ENCODE measurements at places on chromosomes 6 and 20.

DNA sequence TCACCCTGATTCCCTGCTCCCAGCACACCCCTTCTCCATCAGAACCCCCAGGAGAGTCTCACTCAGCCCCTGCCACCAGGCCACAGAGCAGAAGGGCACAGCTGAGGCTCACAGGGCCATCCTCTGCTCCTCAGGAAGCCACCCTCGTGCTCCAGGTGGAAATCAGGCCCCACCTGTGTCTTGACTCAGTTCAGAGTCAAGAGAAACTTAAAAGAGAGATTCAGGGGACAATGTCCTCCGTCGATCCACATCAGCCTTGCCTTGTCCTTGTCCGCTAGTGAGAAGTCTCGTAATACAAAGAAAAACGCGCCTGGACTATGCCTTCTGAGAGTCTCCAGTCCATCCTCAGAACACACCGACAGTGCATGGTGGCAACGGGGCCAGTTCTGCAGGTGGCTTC, 114.6 kb downstream of the SYNDIG1 start:
- DNase-seq: no peak

DNA sequence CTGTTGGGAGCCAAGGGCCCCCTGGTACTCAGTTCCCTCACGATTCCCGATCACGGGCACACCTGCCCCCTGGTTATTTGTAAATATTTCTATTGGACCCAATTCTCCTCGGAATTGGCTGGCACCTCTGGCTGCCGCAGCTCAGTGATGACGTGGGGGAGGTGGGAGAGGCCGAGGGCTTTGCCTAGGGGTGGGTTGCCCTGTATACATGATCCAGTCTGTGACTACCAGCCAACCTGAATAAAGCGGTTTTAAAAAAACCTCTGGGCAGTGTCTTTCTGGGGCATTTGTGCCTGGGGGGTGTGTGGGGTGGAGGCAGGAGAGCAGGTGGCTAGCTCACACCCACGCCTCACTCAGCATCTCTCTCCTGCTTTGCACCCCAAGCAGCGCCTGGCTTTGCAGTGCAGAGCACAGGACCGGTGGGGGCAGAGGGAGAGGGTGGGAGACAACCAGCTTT, 42.2 kb downstream of the VSTM2L start:
- no peak for DNase-seq

DNA sequence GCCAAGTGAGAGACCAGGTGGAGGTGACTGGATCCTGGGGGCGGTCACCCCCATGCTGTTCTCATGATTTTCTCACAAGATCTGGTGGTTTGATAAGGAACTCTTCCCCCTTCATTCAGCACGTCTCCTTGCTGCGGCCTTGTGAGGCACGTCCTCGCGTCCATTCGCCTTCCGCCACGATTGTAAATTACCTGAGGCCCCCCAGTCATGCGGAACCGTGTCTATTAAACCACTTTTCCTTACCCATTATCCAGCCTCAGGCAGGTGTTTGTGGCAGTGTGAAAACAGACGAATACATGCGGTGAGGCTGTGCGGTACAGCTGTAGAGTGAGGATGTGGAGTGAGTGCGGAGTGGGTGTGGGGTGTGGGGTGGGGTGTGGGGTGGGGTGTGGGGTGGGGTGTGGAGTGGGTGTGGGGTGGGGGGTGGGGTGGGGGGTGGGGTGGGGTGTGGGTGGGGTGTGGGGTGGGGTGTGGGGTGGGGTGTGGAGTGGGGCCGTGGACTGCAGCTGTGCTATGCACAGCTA, 12.1 kb upstream of the NTSR1 start:
- DNase-seq: no peak

- DNase-seq: no peak
Observed at GRCh38 chr6:44918671-44919296, 409.3 kb upstream of the RUNX2 start.

DNA sequence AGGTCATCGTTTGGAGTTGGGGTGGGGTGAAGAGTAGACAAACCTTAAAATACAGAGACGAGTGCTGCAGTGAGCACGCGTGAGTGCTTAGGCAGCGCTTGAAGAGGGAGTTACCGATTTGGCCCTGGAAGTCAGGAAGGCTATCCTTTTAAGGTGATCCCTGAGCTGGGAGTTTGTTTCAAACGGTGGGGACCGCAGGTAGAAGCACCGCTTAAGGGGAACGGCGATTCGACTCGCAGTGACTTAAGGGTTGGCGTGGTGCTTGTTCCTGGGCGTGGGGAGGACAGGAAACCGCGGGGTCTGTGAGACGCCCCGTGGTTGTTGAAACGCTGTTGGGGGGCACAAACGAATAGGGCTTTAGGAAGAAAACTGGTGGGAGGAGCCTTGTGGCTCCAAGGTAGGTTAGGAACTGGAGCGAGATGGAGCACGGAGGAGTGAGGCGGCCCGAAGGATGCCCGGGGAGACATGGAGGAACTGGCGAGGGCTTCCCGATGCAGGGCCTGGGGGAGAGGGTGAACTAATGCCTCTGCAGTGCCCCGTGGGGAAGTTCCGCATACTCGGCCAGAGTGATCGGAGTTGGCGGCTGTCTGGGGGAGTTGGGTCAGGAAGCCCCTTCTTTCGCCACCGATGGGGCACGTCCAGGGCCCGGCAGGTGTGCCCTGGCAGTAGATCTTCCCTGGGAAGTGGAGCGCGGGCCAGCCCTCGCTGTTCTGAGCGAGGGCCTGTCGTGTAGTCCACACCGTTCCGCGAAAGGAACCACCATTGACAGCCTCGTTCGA, 1.3 kb upstream of the CDYL start:
- DNase-seq: no peak

DNA sequence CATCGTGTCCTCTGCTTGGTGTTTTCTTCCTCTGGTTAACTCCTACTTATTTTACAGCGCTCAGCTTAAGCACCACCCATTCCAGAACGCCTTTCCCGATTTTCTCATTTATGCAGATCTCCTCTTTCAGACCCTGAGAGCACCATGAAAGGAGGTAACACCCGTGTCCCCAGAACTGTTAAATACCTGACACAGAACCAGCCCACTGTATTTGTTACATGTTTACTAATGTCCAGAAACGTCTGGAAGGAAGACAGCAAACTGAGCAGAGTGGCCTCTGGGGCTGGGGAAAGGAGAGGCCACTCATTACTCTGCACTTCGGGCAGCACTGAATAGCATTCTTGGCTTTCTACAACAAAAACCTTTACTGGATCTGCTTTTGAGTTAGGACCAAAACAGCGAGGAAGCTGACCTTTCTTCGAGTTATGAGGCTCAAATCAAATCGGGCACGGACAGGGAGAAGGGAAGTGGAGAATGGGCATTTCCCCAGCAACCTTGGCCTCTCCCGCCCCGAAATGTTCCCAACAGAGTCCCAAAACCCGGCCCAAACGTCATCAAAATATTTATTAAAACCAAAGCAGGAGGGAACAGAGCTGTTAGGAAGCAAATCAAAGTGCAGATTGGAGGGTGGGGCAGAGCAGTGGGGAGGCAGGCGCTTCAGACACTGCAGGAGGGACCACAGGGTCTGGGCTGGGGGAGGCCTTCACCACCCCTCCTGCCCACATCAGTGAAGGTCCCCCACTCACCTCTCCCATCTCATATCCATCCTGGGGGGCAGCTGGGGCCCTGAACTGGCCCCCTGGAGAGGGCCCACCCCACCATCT, 1.1 kb upstream of the NECAB3 start:
- no peak for DNase-seq

DNA sequence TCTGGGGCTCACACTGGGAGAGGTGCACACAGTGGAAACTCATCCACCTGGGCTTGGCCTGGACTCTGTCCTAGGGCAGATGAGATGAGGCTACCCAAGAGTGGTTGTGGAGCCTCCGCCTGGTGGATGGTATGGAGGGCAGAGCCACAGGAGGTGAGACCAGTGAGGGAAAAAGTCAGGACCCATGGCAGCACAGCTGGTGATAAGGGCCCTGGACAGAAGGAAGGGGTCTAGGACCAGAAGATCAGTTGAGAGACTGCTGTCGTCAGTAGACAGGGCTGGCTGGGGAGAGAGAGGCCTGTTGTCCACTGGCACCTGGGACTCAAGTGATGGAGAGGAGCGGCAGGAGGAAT, 29.8 kb downstream of the PLCG1 start:
- DNase-seq: no peak

GRCh38 chr20:61728786-61729770, 336.6 kb downstream of the TAF4 start:
- no peak for DNase-seq

DNA sequence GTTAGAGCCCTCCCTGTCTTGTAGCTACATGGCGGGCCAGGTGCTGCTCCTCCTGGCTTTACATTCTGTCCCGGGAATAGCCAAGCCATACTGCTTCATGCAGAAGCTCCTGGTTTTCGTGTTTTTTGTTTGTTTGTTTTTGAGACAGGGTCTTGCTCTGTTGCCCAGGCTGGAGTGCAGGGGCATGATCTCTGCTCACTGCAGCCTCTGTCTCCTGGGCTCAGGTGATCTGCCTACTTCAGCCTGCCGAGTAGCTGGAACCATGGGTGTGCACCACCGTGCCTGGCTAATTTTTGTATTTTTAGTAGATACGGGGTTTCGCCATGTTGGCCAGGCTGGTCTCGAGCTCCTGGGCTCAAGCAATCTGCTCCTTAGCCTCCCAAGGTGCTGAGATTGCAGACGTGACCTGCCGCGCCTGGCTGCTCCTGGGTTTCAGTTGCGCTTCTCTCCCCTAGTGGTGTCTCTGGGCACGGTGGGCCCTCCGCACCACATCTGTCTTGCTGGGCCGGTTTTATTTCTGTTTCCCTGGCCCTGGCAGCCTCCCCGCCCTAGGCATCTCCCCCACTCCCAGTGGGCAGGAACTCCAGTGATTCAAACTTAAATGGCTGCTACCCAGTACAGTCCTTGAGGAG, 12.9 kb downstream of the CDYL start:
- DNase-seq: no peak

DNA sequence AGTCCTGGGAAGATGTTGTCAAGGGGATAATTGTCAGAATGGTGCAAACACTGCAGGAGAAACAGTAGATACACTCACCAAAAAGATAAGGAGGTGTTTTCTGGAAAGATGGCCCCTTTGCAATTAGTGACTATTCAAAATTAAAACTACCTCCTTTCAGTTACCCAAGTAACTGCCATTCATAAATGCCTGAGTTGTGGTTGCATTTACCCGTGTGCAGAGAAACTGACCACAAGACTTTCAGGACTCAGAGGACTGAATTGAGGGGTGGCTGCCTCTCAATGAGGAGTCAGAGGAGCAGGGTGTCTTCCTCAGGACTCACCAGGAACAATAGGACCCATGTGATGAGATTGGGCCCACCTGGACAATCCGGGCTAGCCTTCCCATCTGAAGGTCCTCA, 39.0 kb downstream of the GCM1 start:
- no peak for DNase-seq

GRCh38 chr6:160005861-160006540, 37.1 kb downstream of the IGF2R start:
- no peak for DNase-seq

GRCh38 chr6:90386399-90387382, 90.0 kb upstream of the BACH2 start:
- no peak for DNase-seq

- no peak for DNase-seq
Observed at GRCh38 chr6:167706313-167707109, 120.2 kb upstream of the AFDN start.

DNA sequence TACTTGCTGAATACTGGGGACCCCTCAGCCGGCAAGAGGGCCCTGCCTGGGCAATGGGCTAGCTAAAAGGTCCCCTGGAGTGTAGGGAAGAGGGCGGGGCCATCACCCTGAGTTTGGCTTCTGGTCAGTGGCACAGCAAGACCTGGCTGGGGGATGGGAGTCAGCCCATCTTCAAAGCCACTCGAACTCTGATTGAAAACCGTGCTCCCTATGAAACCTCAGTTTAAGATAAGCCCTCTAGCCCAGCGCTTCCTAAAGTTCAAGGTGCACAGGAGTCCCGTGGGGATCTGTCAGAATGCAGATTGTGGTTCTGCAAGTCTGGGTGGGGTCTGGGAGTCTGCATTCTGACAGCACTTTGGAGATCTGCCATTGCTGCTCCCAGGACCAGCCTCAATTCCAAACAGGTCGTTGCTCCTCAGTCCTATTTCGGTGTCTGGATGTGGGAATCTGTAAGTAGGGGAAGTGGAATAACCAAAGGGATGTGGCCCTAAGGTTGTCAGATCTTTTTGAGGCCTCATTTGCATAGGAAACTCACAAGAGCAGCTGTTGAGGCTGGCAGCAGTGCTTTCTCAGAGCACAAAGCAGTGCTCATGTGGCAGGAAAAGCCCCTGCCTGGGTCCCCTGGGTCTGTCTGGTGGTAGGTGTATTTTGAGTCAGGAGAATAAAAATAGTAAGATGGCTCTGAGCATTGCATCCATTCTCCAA, 85.3 kb upstream of the SCP2D1 start:
- no peak for DNase-seq

GRCh38 chr20:58749979-58750378, 57.4 kb downstream of the NPEPL1 start:
- DNase-seq: no peak

- DNase-seq: no peak
Observed at GRCh38 chr6:3226042-3226441, 1.4 kb downstream of the TUBB2B start.

DNA sequence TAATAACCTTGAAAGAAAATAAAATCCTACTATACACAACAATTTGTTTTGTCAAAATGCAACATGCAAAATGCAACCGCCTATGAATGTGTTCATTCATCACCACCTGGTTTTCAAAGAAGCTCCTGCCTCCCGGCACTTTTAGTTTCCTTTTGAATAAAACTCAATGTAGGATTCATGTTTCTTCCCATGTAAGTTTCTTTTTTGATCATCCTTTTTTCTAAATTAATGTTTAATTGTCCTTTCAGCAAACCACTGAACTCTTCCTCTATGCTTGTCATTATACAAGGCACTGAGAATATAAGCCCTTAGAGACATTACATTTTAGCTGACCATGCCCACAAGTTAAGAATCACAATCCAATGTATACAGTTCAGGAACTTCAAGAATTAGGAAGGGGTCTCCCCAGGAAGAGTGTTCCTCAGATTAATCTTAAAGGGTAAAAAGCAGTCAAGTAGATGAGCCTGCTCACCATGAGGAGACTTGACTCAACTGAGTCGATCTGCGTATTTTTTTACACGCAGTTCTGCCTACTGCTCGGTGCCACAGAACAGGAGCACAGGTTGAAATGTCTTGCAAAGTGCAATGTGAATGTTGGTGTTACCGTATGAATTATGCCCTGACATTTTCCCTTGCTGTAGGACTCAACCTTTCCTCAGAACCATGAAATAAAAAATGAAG, 7.2 kb upstream of the THEMIS start:
- no peak for DNase-seq

DNA sequence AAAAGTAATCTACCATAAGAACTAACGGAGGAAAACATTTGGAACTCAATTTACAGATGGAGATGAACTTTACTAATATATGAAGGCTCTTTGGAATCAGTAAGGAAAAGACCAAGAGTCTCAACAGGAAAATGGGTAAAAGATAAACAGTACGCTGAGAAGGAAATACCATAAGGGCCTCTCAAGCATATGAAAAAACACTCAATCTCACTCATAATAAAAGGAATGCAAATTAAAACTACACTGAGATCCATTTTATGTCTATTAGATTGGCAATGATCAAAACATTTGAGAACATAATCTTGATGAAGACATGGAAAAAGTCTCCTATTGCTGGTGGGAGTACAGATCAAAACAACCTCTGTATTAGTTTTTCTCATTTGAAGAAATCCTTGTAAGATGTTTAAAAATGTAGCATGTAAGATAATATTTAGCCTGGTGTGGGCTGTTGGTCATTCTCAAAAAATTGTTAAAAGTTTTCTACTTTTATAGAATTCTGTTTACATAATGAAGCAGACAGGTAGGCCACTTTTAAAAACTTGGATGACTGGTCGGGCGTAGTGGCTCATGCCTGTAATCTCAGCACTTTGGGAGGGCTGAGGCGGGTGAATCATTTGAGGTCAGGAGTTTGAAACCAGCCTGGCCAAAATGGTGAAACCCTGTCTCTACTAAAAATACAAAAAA, 14.5 kb downstream of the REV3L start:
- no peak for DNase-seq

- DNase-seq: no peak
Observed at GRCh38 chr6:26241033-26241895, 123.7 kb upstream of the BTN3A2 start.
